Activated naive CD8-positive, alpha-beta T cell treated with anti-CD3 and anti-CD28 coated beads, Interleukin-2, amount 50 U/mL, for 24 hours (primary cell): ENCODE measurements at places on chromosomes 4 and X.

DNA sequence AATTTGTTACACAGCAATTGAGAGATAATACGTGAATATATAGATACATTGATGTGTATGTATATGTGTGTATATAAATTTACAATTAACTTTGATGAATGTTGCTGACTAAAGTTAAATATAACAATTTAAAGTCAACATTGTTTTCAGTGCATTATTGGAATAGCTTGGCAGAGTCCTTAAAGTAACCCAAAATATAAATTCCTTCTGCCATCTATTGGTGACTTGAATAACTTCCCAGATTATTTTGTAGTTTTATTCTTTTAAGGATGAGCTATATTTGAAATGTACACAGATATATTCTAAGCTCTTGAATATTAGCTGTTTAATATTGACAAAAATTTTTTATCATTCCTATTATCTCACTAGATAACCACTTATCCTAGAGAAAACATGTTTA is 298.2 kb upstream of the FSTL5 start:
- no peak for DNase-seq

GRCh38 chr4:41258783-41259182 is 2.1 kb downstream of the UCHL1 start:
- DNase-seq: no peak

DNA sequence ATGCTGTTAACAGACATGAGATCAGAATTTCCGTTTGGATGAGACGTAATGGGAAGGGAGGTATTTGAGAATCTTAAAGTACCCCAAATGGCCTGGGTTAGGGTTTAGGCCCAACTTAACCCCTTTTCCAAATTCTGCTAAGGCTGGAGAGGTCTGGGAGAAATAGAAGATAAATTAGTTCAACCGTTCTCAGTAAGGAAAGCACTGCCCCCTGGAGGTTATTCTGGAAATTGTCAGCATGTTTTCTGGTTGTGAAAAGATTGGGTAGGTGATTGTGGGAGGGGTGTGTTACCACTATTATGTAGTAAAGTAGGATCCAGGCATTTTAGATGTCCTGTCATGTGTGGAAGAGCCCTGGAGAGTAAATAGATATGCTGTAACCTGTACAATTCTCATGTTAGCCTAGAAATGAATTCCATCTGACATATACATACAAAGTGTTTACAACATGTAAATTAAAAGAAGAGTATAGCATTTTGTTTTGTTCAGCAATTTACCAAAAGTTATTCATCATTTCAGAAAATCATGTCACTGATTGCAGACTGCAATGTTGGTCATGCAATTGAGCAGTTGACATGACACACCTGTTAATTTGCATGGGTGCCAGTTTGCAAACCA is 26.8 kb upstream of the GRXCR1 start:
- peak; percentile 44 for DNase-seq

DNA sequence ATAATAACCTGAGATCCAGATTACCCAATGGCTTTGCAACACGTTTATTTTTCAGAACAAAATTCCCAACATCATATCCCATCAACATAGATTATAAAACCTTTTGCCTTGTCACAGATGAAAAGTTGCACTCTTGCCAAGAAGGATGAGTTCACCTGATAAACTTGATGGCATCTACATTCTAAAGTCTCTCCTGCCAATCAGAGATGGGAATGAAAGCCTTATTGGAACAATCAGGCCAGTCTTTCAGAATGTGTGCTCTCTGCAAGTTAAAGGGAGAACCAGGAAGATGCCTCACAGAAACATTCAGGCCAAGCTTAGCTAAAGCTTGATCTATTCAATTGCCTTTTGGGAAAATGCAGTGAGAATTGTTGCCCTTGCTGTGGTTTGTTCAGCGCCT is 1.3 kb downstream of the LPAR4 start:
- DNase-seq: no peak

- DNase-seq: peak; percentile 40
Measured at GRCh38 chr4:129641179-129641578, 545.2 kb downstream of the C4orf33 start.
